Anterior cingulate cortex (tissue), 58 donors: ENCODE measurements at places on chromosomes 1 and 21.

- DNase-seq: no peak
Measured at GRCh38 chr1:91697861-91698260, 188.1 kb downstream of the TGFBR3 start.

GRCh38 chr1:230401763-230402294 is 24.3 kb downstream of the PGBD5 start:
- DNase-seq: no peak

GRCh38 chr1:216430744-216431143 is 7.5 kb upstream of the USH2A start:
- DNase-seq: no peak

DNA sequence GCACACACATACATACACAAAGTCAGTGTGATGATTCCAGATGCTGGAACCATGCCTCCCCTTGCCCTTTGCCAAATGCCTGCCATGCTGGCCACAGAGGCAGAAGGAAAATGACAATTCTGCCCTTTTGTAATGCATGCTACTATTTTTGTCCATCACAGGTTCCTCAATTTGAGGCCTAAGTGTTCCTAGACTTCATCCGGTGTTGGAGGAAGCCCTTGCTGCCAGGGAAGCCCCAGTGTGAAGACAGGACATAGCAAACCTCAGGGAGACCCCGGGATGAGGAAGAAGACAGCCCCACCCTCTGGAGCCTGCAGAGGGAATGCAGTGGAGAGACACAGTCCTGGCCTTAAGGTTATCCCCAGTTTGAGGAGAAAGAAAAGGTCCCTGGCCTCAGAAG is 14.4 kb downstream of the PRR9 start:
- DNase-seq: no peak

DNA sequence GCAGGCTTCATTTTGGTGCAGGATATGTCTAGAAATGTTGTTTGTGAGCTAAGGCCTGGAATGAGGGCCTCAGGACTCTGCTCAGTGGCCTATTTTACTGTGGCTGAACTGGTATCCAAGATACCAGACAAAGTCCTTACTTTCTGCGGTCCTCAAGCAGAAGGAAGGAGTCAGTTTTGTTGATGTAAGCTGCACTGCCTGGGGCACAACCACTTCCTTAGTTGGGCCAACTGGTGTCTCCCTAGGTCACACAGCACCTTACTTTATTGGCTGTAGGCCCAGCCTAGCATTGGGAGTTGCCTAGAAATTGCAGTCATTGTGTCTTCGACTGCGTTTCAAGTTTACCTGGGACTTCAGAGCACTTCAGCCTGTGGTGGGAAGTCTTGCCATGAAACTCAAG is 1322.7 kb downstream of the AMY1C start:
- no peak for DNase-seq

GRCh38 chr1:184950227-184950626 is 24.1 kb downstream of the NIBAN1 start:
- no peak for DNase-seq

DNA sequence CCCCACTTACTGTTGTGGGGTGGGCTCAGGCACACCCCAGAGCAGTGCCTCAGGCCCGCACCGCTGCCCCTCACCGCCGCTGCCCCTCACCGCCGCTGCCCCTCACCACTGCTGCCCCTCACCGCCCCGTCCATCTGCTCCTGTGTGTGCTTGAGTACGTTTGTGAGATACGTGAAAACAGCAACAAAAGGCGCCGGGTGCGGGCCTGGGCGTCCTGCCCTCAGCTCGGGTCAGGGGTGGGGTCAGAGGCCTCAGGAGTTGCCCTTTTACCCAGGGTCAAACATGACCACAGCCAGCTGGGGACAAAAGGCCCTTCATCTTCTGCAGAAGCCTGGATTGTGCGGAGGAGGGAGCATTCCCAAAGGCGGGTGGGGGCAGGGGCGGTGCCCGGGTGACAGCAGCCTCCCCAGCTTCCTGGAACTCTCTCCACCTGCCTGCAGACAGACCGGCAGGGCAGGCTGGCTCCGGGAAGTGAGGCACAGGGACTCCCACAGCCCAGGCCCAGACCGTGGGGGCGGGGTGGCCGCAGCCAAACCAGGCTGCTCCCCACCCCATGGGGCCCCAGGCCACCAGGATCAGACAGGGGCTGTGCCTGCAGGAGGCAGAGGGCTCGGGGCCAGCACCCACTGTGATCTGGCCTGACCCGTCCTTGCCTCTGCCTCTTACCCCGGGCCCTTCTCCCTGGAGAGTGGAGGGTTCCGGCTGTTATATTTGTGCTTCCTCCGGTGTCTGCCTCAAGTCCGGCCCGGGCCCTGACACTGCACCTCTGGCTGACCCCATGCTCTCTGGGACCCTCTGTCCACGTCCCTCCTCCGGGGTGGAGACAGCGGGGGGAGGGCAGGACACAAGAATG is 2.3 kb upstream of the VWA1 start:
- DNase-seq: peak; percentile 62

DNA sequence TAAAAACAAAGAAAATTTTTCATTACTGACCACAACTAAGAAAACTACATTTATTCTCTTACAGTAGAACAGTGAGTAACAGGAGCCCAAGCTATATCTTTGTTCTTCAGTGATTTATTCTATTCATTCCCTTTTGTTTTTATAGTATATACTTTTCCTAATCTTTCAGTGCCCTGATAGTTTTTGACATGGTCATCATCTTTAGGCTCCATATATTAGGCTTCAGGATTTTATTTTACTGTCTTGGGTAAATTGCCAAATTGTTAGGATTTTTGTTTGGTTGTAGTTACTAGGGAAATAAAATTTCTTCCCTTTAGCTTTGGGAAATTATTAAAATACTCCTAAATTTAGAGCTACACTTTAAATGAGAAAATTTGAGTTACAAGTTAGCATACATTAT is 10.3 kb downstream of the FBXO28 start:
- no peak for DNase-seq

- DNase-seq: no peak
Measured at GRCh38 chr1:3415260-3416090, 39.0 kb upstream of the ARHGEF16 start.

DNA sequence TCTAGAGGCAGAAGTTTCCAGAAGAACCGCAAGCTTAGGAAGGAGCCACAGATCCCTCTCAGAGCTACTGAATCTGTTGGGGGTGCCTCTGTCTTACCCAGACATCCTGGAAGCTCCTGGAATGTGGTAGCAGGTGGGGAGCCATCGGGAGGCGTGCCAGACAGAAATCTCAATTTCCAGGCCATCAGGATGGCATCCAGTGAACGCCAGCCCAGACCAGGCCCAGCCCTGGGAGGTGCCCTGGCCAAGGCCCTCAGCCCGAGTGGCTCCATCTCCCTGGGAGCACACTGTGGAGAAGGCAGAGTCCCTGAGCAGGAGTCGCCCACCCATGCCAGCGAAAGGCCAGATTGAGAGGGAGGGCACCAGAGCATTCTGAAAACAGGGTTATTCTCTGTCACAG is 2.5 kb downstream of the ABCA4 start:
- DNase-seq: no peak

- DNase-seq: no peak
Measured at GRCh38 chr1:30523055-30524020, 200.0 kb downstream of the MATN1 start.
